Choroid plexus epithelial cell (primary cell): ENCODE measurements at places on chromosomes 16 and 17.
A peak's percentile ranks its signal among the peaks of the same experiment; 100 is the strongest.

DNA sequence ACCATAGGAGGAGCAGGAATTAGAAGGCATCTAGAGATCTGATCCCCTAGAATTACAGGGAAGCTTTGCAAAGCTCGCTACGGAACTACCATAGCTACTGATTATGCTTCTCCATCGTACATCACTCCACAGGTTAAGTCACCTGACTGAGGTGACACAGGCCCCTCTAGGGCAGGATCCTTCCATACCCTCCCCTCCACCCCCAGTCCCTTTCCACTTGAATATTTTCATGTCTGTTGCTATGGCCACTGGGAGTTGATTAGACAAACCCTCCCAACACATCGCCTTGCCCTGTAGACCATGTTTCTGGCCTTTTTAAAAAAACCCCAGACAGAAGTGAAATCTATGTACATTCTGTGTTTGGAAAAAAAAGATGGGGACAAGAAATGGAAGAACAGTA, 287.1 kb downstream of the SOX9 start:
- DNase-seq: no peak

DNA sequence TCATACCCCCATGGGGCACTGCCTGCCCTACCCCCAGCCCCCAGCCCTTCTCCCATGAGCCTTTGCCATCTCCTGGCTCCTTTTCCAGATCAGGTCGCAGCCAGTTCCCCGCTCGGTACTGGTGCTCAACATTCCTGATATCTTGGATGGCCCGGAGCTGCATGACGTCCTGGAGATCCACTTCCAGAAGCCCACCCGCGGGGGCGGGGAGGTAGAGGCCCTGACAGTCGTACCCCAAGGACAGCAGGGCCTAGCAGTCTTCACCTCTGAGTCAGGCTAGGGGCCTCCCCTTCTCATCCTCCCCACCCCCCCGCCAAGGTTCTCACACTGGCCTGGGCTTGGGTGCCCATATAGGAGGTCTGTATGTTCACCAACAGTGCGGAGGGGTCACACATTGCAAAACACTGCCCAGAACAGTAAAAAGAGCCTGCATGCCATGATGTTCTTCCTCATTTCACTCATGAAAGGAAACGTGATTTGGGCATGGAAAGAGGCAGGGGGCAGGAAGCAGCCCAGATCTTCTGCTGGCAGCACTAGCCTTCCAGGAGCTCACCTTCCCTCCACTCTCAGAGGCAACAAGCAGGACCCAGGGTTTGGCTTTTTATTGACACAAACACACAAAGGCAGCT, 7.5 kb downstream of the IFI35 start:
- no peak for DNase-seq

DNA sequence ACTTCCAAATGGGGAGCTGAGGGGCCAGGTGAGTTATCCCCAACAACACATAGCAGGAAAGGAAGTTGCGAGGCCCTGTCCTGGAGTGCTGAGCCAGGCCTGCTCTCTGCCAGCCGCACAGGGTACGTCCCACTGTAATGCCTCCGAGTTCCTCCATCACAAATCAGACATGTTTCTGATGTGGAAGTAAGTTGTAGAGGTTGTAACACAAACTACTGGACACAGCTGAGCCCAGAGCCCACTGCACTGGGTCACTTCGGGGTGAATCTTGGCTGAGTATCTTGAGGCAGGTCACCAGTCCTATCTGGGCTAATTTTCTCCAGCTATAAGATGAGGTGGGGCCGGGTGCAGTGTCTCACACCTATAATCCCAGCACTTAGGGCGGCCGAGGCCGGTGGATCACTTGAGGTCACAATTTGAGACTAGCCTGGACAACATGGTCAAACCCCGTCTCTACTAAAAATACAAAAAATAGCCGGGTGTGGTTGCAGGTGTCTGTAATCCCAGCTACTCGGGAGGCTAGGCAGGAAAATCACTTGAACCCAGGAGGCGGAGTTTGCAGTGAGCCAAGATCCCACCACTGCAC, 100.8 kb upstream of the CDH5 start:
- DNase-seq: no peak

DNA sequence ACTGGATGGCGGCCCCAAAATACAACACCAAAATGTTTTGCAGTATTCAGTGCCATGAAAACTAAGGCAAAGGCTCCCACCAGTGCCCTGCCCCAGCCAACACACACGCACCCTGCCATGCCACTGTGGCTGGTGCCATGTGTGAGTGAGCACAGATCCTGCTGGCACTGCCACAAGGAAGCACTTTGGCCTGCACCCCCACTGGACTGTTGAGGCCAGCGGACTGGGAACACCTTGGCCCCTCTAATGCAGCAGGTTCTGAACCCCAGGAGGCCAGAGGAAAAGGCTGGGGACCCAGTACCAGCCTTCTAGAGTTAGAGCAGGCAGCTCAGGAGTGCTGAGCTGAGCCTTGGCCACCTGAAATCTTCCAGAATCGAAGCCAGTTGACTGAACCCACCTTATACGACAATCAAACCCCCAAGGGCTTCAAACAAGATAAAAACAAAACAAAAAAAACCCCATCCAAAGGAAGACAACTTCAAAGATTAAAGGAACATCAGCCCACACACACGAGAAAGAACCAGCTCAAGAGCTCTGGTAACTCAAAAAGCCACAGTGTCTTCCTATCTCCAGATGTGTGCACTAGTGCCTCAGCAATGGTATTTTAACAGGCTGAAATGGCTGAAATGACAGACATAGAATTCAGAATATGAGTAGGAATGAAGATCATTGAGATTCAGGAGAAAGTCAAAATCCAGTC, 21.5 kb downstream of the NLRP1 start:
- DNase-seq: no peak

- no peak for DNase-seq
Observed at GRCh38 chr17:8038954-8039610, at the start of gene ALOX15B. TSS of gene ALOX15B (plus strand) at chr17:8039059. CDS start at chr17:8039156, 97 bp downstream.

GRCh38 chr17:27601069-27601974, 29.7 kb upstream of the LGALS9 start:
- peak; percentile 89 for DNase-seq

DNA sequence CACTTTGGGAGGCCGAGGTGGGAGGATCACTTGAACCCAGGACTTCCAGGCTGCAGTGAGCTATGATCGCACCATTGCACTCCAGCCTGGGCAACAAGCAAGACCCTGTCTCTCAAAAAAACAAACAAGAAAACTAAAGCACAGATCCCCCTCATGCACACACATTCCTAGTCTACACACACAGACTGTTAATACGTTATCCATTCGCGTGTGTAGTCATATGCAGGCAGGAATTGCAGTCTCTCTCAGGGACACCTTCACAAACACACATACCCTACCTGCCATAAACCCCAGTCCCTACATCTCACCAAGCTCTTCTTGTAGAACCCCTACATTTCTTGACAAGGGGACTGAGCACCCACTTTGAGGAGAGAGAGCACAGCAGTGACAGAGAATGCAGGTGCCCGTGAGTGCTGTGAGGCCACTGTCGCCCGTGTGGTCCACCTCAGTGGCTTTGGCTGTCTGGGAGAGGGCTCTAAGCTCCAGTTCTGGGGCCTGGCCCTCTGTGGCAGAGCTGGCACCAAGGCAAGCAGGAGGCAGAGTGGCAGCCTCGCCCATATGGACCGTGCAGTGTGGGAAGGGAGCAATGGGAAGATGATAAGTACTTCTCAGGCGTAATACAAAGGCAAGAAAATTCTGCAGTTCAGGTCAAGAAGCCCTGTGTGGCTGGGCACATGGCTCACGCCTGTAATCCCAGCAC, 59.0 kb upstream of the RPH3AL start:
- DNase-seq: no peak

DNA sequence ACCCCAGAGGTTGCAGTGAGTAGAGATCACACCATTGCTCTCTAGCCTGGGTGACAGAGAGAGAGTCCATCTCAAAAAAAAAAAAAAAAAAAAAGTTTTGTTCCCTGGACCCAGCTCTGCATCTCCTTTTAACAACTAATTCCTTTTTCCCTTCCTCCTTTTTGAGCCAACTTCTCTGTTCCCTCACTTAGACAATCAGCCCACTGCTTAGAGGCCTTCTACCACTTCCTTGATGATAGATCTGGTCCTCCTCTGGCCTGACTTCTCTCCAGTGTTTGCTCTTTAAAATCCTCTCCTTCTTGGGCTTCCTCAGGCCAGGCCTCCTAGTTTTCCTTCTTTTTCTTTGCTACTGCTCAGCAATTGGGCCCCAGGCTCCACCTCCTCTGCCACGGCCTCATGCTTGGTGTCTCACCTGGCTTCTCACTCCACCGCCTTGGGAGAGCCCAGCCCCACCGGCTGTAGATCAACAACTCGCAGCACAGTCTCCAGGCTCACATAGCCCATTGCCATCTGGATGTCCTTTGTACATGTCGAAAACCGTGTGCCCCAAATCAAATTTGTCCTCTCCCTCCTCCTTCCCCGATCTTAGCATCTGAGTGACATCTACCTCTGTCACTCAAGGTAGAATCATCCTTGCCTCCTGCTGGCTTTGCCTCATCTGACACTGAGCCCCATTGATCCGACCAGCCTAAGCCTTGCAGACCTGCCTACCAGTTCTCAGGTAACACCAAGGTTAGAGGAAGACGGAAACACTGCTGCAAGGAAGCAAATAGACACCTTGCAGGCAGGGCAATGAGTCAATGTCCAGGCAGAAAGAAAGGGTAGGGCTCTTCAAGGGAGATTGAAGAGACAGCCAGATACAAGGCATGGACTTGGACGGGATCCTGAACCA, 17.4 kb downstream of the ARHGAP27 start:
- DNase-seq: no peak

- no peak for DNase-seq
Observed at GRCh38 chr17:2375406-2375805, 25.5 kb downstream of the MNT start.

GRCh38 chr17:32520737-32521404, 34.1 kb downstream of the CDK5R1 start:
- no peak for DNase-seq

DNA sequence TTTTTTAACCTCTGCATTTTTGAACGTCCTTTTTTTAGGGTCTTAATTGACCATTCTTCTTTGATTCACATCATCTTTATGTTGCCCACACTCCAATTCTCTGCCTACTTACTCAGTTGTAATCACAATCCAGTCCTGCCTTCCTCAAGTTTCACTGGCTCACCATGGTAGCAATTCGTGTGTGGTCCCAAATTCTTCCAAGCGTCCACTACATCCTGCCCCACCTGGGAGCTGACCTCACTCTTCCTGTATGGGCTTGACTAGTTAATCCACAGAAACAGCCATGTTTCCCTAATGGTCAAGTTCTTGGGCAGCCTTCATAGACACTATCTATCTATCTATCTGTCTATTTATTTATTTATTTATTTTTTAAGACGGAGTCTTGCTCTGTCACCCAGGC, 7.1 kb downstream of the TLCD2 start:
- no peak for DNase-seq

DNA sequence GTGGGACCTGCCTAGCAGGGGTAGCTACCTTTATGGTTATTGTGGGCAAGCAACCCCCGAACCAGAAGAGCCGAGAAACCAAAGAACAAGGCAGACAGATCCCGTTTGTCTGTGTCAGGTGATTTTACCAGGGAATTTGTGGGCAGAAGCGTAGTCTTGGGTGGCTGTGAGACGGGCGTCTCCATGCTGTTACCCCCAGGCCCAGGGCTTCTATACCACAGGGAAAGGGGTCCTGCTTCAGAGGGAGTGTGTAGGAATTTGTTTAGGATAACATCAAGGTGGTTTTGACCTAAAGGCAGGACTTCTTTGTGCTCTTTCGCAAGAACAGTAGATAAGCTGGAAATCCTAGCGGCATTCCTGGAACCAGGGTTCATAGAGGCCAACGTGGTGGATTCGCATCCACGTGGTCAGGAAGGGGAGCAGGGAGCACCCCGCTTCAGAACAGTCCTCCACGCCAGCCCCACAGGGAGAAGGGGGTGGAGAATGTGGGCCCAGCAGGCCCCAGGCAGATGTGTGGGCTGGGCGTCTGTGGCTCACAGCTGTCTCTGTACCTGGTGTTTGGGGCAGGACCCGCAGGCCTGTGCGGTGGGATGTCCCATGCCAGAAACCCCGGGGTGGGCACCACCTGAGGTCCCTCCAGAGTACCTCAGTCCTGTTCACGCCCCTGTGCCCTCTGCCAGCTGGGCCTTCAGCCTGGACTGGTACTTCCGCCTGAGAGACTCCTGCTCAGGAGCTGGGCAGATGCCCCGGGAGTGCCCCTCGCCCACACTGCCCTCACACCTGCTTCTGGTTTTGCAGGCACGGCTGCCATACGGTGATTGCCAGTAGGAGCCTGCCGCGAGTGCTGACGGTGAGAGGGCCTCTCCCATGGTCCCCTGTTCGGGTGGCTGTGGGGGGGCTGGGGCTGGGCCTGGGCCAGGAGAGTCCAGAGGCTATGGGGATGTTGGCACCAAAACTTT, 4.1 kb downstream of the DECR2 start:
- no peak for DNase-seq

DNA sequence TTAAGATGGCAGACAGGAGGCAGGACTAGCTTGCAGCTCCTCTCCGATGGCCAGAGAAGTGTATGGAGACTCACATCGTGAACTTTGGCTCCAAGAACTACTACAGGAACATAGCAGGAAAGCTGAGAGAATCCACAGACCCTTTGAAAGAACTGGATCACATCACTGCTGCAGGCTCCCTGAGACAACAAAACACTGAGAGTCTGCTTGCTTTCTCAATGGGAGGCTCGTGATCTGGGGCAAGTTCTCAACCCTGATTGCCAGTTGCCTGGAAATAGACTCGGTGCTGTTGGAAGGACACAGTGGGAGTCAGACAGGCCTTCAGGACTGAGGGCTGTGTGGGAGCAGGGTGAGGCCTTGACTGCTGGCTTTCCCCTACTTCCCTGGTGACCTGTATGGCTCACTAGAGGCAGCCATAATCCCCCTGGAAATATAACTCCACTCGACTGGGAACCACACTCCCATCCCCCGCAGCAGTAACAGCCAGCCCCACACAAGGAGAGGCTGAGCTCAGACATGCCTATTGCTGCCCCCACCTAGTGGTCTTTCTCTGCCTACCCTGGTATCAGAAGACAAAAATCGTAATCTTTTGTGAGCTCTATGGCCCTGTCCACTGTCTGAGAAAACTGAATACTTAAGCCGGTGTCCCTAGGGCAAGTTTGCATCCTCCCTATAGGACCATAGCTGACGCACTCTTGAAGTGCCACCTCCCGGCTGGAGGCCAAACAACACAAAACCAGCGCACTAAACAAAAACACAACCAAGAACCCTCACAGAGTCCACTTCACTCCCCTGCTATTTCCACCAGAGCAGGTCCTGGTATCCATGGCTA, 238.4 kb downstream of the CEP112 start:
- DNase-seq: peak; percentile 16

DNA sequence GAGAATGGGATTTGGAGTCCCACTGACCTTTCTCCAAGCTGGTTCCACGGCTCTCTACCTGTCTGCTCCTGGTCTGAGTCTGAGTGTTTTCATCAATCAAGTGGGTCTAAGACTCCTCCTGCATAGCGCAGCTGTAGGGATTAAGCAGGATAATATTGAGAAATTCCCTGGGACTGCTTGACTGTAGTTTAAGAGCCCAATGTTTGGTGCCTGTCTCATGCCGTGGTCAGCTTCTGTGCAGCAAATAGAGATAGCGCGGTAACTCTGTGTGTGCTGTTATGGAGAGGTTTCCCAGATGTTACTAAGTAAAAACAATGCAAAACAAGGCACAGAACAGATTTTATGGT, 21.4 kb downstream of the RPTOR start:
- no peak for DNase-seq
